ENCODE measurements at places on chromosomes 11 and 22. TPM values are rescaled to one million over a fixed set of nuclear protein-coding genes. Genes with fewer than 3 reads are reported as not detected.

DNA sequence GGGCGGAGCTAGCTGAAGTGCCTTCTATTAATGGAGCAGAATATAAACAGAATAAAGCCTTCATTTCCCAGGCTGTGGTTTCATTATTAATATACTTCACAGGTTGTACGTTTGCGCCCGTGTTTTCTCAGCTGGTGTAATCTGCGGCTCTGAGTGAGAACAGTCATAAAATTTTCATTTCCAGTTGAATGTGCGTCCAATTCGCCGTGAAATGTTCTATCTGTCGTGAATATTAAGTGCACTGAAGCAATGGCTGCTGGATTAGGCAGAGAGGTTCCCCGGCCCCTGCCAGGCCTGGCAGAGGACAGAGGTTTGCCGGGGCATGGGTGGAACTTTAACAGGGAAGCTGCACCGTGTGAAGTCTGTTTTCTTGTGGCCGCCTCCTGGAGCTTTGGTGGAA, 874.4 kb downstream of the NTM start:
- DNase-seq = no peak

DNA sequence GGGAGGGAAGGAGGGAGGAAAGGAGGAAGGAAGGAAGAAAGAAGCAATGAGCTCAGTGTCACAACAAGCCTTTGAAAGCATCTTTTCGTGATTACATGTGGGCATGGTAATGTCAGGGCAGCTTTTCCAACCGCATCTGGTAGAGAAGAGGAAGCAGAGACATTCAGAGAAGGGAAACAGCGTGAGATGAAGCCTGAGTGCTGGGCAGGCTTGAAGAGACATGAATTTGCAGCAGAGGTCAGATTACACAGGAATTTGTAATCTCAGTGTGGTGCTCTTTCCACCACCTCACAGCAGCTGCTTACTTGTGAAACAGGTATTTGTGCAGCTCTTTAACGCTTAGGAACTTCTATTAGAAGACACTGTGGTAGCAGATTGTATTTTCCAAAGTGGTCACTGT, 289.5 kb upstream of the C11orf87 start:
- DNase-seq = no peak

DNA sequence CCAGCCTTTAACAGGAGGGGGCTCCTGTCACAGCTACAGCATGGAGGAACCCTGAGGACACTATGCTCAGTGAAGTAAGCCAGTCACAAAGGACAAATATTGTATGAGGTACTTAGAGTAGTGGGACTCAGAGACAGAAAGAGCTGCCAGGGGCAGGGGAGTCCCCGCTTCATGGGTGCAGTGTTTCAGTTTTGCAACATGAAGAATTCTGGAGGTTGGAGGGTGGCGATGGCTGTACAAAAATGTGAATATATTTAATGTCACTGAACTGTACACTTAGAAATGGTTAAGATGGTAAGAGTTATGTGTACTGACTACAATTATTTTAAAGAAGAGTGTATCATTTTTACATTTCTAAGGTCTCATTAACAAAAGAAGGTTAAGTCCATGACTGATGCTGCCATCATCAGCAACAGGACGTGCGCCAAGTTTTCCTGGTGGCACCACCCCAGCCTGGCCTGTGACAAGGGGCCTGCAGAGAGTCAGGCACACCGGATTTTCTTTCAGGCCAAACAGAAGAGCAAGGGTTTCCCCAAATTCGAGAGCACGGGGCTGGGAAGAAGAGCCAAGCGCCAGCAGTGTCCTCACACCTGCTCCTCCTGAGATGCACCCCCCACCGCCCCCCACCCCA, 22.1 kb downstream of the YPEL1 start:
- DNase-seq = no peak

GRCh38 chr11:125649465-125650166, 24.7 kb downstream of the CHEK1 start:
- DNase-seq = no peak

Gene E2F8
- polyA plus RNA-seq = 0.24 TPM

GRCh38 chr11:64742087-64742888, 1.7 kb downstream of the RASGRP2 start:
- no peak for DNase-seq

DNA sequence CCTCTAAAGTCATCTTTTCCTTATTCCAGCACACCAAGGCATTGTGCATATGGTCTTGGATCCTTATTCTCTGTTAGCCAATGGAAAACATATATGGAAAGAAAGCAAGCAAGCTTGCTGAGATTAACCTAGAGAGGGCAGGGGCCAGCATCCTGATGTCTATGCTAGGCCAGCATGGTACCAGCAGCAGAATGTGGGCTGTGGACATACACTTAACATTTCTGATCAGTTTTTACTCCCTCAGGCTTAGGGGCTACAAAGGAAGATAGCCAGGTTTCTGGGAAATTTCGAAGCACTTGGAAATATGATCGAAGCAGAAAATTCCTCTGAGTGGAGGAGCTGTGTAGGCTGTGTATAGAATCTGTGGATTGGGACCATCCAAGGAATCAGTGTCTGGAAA, 67.0 kb downstream of the ST3GAL4 start:
- DNase-seq = no peak

Gene MUC2
- polyA plus RNA-seq = not detected

- peak; percentile 37 for DNase-seq
Observed at GRCh38 chr11:85310479-85310878, 316.7 kb downstream of the DLG2 start.

DNA sequence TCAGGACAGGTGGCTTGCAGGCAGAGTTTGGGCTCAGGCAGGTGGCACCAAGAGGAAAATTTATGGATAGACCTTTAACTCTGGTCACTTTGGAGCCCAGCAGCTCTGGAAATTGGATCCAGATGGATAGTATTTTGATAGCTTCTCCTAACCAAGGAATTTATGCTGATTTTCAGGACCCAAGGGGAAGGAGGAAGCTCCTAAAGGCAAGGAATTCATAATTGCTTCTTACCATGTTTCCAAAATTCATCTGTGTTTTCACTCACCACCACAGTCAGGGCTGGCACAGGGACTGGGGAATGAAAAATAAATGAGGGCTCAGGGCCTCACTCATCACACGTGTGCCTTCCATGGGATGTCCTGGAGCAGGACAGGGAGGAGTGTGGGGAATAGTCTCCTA, 317.8 kb downstream of the ST3GAL4 start:
- no peak for DNase-seq

DNA sequence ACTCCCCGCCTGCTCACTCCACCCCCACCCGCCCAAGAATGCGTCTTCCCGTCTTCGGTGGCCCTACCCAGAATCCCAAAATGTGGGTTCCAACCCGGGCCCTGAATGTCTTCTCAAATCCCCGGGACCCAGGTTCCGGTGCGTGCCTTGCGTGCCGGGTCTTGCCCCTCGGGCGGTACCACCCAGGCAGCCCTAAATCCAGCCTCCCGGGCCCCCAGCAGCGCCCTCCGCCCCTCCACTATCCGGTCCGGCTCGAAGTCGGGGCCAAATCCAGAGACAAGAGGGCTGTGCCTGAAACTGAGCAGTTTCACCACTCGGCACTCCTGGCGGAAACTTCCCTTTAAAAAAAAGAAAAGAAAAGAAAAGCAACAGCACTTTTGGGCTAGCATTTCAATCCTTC, 16.3 kb upstream of the CCT8L2 start:
- no peak for DNase-seq

Gene CADM1
- 0.43 TPM for polyA plus RNA-seq

- peak; percentile 98 for DNase-seq
Observed at GRCh38 chr22:23913661-23914353, 19.6 kb downstream of the MIF start.

Measured in B cell (primary cell).